Activated gamma-delta T cell (primary cell): ENCODE measurements at places on chromosomes 3 and 15.

GRCh38 chr15:75531041-75531450 lies 48.1 kb downstream of the PTPN9 start:
- DNase-seq: no peak

DNA sequence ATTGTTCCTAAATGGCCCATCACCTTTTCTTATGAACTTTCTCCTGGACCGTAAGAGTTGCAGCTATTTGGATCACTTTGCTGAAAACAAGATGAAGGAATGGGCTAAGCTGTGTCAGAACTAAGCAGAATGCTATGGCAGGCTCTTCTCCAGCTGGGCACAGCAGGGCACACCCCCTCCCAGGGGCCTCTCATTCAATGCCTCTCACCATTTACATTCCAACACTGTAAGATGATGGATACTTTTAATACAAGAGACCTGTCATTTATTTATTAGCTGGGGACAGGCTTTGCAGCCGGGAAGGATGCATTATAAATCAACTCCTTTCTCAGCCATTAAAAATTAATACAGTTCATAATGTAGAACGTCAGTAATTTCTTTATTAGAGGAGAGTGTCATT lies 240.1 kb downstream of the NTRK3 start:
- no peak for DNase-seq

GRCh38 chr3:67288466-67289106 lies 290.5 kb downstream of the KBTBD8 start:
- DNase-seq: no peak

DNA sequence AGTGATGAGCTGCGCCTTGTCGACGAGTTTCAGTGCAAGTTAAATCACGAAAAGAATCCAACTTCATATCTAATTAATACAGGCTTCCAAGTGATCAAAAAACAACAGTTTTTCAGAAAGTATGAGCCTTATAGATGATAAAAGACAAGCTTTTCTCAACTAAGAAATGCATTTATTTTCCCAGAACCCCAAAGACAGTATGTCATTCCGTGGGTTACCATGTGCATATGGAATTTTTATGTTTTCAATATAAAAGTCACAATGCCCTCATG lies 442.8 kb downstream of the MAGI1 start:
- DNase-seq: no peak

DNA sequence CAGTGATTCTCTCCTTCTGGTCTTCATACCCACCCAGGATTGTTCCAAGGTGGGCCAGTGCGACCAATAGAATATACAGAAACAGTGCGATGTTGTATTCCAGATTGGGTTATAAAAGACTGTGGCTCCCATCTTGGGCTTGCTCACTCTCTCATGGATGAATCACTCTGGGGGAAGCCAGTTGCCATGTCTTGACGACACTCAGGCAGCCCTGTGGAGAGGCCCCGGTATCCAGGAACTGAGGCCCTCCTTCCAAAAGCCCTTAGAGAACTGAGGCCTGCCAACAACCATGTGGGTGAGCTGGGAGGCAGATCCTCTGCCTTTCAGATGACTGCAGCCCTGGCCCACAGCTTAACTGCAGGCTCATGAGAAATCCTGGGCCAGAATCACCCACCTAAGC lies 57.2 kb downstream of the SH3GL3 start:
- DNase-seq: no peak

GRCh38 chr3:60304112-60304511 lies 947.1 kb downstream of the FHIT start:
- DNase-seq: no peak

DNA sequence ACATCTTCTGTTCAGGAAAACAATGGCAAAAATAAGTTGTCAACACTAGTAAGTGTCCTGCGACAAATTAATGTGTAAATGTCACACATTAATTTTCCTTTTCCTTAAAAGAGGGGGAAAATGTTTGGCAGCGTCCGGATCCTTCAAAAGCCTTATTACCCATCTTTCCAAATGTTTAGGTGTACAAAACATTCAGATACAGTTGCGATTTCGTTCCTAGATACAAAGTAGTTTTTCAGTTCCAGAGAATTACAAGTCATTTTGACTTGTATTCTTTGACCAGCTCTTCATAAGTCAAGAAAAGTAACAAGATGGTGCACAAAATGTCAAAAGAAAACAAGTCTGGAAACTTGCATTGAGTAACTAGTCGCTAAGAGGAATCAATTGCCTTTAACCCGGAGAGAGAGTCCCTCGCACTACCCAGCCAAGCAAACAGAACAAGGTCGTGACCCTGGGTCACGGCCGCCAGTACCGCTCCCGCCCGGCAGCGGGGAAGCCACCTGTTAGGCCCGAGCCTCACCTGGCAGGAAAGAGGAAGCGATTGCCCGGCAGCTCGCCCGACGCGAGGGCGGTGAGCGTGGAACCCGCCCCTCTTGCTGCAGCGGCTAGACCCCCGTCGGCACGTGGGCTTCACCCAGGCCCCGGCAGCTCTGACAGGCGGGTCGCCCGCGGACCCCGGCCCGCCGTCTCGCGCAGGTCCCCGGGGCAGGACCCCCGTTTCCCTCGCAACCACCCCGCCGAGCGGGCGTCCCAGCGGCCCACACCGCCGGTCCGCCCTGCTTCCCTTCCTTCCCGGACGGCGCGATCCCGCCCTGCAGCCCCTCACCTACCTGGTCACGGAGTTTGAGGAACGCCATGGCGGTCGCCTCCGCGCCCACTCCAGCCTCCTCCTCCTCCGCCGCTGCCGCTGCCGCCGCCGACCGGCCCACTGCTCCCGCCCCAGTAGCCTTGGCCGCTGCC lies 61.0 kb upstream of the ANKRD28 start:
- DNase-seq: peak; percentile 35

DNA sequence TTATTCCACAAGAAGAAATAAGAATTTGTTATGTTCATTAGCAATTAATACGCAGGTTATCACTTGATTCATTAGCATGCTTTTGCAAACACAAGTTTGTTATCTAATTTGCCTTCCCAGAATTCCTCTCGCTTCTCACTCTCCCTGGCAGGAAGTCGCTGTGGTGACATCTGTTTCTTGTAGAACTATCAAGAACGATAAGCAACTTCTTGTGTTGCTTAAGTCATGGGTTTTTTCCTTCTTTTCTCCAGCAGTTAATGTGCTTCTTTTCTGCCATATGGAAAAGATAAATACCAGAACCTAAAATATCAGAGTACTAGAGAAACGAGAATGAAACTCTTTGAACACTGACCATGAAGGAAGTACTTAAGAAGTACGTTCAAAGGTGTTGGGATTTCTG lies 99.8 kb upstream of the CHMP2B start:
- DNase-seq: no peak

- DNase-seq: no peak
These were observed 96.8 kb upstream of the PROK2 start for GRCh38 chr3:71881732-71882131.

GRCh38 chr3:184769382-184770170 lies 42.4 kb upstream of the VPS8 start:
- no peak for DNase-seq

- DNase-seq: no peak
These were observed 12.0 kb upstream of the CPNE9 start for GRCh38 chr3:9691636-9692035.
